ENCODE measurements at places on chromosomes 7 and 10.

GRCh38 chr10:82660205-82660604 lies 785.2 kb downstream of the NRG3 start:
- DNase-seq, result no peak

- DNase-seq, result no peak
Observed at GRCh38 chr10:3412071-3412582, 239.5 kb upstream of the PITRM1 start.

DNA sequence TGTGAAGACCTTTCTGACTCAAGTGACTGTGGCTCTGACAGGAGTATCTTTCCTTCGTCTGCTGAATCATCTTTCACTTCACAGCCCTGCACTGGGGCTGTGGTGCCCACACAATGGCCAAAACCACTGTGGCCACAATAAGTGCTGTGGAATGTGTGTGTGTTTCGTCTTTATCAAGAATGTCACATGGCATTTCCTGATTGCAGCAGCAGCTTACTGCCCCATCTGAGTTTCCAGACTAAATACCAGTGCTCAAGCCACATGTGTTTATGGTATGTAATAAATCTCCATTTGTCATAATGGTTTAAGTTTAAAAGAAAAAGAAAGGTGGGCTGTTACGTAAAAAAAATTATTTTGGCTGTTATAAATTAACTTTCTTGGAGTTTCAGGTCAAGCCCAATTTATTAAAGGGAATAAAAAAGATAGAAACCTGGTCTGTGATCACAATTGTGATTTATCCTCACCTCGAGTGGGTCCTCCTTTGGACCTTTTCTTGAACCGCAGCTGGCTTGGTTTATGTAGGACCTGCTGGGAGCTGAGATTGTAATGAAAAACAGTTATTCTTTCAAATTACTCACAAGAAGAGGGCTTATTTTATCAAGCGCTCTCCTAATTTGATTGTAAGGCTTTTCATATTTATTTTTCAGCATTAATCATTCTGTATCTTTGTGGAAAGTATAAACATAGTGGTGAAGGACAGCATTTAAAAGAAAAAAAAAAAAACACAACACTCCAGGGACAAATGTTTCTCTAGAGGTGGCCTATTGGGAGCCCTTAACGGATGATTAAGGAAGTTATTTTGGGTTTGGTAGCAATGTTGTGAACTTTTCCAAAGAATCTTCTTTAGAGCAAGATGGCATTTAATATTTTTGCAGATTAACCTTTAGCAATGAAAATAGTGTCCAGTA lies 116.2 kb downstream of the LRMDA start:
- DNase-seq, result no peak

DNA sequence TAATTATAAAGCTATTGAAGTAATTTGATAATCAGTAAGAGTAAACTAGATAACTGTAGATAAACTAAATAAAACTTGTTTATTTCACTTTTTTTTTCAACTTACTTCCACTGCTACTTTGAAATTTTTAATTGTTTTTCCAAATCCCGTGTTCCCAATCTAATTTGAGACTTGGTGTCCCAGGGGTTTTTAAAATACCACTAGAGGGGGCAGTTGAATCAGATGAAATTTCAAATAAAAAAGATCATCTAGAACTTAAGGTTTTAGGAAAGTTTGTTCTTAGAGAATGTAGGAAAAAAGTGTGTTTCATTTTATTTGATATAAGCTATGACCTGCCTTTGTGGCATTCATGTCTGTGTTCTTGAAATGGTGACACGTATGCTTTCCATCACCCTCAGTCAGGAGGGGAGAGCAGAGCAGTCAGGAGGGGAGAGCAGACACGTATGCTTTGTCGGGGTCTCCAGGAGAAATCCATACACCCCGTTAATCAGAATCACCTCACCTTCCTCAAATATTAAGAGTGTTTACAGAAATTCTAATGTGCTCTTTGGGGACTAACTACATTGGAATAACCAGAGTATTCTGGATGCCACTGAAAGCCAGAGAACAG lies 49.9 kb downstream of the C10orf67 start:
- no peak for DNase-seq

- no peak for DNase-seq
Observed at GRCh38 chr10:6603142-6604125, 23.4 kb upstream of the PRKCQ start.

DNA sequence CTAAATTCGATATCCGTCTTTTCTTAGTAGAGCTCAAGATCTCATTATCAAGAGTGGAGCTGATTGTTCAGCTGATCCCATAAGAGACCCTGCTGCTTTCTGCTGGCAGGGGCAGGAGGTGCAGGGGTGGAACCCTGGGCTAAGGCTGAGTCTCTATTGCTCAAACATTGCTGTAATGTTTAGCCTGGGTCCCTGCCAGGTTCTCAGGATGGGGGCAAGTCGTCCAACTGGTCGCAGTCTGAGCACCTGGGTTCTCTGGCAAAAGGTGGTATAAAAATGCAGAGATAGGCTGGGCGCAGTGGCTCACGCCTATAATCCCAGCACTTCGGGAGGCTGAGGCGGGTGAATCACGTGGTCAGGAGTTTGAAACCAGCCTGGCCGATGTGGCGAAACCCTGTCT lies 62.0 kb upstream of the NRBF2 start:
- no peak for DNase-seq

DNA sequence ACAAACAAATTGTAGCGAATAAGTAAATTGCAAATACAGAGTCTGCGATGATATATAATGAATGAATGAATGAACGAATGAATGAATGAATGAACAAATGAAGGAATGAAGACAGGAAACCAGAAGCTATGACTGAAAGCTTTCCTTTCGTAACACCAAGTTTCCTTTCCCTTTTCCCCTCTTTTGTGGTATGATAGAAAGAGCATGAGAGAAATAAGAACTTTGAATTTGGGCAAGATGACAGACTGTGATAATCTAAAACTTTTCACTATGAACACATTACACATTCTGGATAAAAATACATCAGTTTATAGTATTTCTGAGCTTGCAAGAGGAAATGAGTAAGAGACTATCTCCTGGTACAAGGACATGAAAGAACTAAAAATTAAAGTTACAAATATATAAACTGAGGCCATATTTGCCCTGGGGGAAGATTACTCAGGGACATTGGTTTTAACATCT lies 8.4 kb upstream of the UCN3 start:
- DNase-seq, result no peak

- no peak for DNase-seq
Observed at GRCh38 chr7:294440-295154, 4.6 kb downstream of the FOXL3 start.

DNA sequence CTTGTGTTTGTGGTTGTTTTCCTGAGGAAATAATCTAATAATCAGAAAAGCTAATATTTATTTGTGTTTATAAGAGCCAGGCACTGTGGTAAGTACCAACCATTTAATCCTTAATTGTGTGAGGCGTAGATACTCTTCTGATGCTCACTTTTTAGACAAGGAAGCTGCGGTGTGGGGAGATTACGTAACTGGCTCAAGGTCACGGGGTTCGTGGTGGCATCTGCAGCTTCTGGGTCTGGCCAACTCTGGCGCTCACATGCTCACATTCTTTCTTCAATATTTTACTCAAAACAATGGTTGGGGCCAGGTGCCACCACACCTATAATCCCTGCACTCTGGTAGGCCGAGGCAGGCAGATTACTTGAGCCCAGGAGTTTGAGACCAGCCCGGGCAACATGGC lies 77.6 kb downstream of the RALA start:
- no peak for DNase-seq

DNA sequence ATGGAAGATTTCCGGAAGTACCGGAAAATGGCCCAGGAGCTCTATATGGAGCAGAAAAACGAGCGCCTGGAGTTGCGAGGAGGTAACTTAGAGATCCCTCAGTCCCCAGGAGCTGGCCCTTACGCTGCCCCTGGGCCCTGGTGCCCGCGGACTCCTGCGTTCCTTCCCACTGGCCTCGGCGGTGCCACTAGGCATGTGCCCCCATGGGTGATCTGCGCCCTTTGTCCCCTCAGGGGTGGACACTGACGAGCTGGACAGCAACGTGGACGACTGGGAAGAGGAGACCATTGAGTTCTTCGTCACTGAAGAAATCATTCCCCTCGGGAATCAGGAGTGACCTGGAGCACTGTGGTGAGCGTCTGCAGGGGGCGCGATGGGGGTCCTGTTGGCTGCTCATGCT lies 24.2 kb upstream of the CHST12 start:
- DNase-seq, result no peak

- no peak for DNase-seq
Observed at GRCh38 chr7:148699782-148700629, 1.3 kb downstream of the CUL1 start.

GRCh38 chr7:111011520-111011919 lies 79.4 kb upstream of the LRRN3 start:
- DNase-seq, result no peak

GRCh38 chr7:39567294-39567693 lies 1.1 kb downstream of the YAE1 start:
- no peak for DNase-seq

DNA sequence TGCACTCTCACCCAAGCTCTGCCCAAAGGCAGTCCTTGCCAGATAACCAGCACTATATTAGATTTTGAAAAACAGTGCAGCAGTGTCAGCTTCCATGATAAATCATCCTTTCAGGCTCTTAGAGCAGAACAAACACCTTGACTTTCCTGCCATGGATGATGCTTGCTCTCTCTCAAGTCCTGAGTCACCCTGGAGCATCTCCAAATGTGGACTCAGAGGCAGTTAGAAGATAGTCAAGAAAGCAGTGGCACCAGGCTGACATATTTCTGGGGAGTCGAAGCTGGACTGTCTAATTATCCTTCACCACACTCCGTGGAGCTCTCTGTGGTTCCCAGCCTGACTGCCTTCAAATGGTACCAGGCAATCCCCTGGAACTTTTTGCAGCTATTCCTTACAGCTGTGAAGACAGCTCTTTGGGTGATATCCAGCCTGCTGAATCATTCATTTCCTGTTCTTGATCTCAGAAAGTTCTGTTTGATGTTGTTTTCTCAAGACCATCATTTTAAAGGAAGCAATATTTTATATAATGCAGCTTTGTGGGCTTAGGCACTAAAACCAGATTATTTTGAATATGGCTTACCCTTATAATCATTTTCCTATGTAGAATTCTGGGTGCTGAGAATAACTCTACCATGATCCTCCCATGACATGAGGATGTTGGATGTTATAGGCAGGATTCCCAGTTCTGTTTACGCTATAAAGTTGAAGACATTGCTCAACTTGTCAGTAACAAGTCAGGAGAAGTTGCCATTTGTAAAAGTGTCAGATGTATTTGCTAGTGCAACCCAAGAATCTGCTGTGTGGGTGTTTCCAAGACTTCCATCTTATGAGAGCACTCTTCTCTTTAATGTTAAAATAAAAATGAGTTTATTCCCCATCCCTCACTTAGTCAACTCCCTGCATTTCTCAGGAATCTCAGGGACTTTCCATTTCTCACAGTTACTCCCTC lies 233.8 kb downstream of the C7orf25 start:
- no peak for DNase-seq

- DNase-seq, result no peak
Observed at GRCh38 chr10:95363303-95363912, 72.6 kb upstream of the PDLIM1 start.

DNA sequence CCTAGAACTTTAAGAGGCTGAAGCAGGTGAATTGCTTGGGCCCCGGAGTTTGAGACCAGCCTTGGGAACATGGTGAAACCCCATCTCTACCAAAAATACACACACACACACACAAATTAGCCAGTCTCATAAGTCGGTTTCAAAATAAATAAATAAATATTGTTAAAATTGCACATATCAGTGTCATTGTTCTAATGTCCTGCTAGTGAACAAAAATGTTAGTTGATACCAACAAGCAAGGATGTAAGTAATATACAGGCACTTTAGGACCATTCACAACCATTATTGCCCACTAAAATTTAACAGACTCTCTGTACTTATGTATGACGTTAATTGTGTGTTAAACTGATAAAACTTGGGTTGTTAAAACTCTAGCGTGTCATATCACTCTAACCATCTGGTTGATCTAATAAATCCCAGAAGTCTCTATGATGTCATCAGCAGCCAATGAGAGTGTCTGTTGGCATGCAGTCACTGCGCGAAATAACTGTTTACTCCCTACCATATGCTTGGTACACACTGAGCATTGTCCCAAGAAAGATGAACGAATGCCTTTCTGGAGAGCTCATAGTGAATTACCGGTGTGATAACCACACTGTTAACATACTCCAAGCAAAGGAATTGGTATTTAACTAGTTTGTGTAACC lies 30.4 kb upstream of the OTUD1 start:
- no peak for DNase-seq

Measured in activated T-cell treated with anti-CD3 and anti-CD28 coated beads for 48 hours (primary cell).